ENCODE measurements at places on chromosomes 7 and 10.

GRCh38 chr7:22296265-22296566, 60.7 kb downstream of the RAPGEF5 start:
- H3K4me3 ChIP-seq: no peak overlapping the region
- H3K27ac ChIP-seq: no peak overlapping the region
- no peak for DNase-seq
- no peaks in the 10 kb centered on the region for H3K36me3 ChIP-seq

DNA sequence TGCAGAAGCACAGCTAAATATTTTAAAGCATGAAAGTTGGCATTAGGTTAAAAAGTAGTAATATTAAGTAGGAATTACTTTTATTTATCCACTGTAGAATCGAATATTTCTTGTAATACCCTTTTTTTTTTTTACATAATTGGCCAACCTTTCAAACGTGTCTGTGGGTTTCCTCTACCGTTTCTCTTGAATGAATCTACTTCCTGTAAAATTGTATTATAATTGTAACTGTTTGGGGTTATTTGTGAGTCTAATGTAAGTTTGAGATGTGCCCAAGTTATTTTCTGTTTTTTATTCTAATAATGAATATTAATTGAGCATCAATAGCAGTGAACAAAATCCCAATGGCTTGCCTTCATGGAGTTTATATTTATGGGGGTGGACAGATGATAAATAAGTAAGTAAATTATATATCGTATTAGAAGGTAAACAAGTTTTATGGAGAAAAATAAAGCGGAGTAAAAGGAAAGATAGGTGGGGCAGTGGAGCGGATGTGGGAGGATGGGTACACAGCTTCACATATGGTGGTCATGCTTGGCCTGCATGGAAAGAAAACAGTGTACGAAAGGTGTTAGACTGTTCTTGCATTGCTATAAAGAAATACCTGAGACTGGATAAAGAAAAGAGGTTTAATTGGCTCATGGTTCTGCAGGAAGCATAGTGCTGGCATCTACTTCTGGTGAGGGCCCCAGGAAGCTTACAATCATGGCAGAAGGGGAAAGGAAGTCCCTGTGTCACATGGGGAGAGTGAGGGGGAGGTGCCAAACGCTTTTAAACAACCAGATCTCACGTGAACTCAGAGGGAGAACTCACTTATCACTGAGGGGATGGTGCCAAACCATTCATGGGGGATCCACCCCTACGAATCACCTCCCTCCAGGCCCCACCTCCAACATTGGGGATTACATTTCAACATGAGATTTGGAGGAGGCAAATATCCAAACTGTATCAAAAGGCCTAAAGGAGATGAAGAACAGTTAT, 5.4 kb downstream of the TSPAN13 start:
- H3K4me1 ChIP-seq: peaks cover 11% of the 10 kb centered on the region
- H3K4me3 ChIP-seq: no peak overlapping the region
- no peak overlapping the region for H3K27ac ChIP-seq
- DNase-seq: no peak
- no peaks in the 10 kb centered on the region for H3K36me3 ChIP-seq

- no peaks in the 10 kb centered on the region for H3K36me3 ChIP-seq
- H3K27me3 ChIP-seq: no peaks in the 10 kb centered on the region
- H3K27ac ChIP-seq: no peak overlapping the region
- no peak overlapping the region for H3K4me3 ChIP-seq
Measured at GRCh38 chr10:21022821-21023220, 125.7 kb upstream of the NEBL start.

GRCh38 chr10:27256299-27257189, 15.9 kb upstream of the ACBD5 start:
- H3K27me3 ChIP-seq: peaks cover 34% of the 10 kb centered on the region
- no peak overlapping the region for H3K27ac ChIP-seq
- peaks cover 42% of the 10 kb centered on the region for H3K4me1 ChIP-seq
- no peak for DNase-seq
- H3K36me3 ChIP-seq: peaks cover 8% of the 10 kb centered on the region

GRCh38 chr10:121664671-121665070, 66.4 kb upstream of the FGFR2 start:
- no peaks in the 10 kb centered on the region for H3K4me1 ChIP-seq
